Brain (organoid and tissue), 16 donors: ENCODE measurements at places on chromosomes 12 and 14. TPM values are rescaled to one million over a fixed set of nuclear protein-coding genes. Genes with fewer than 3 reads are reported as not detected.

Gene GPR137C
- polyA plus RNA-seq, result 5.4 TPM

Gene FGF6
- not detected for polyA plus RNA-seq

Gene RD3L
- not detected for polyA plus RNA-seq

Gene SERPINA5
- polyA plus RNA-seq, result 2.3 TPM

Gene TFCP2
- polyA plus RNA-seq, result 20.3 TPM
